A172 (cell line): ENCODE measurements at places on chromosomes 5 and 9.

DNA sequence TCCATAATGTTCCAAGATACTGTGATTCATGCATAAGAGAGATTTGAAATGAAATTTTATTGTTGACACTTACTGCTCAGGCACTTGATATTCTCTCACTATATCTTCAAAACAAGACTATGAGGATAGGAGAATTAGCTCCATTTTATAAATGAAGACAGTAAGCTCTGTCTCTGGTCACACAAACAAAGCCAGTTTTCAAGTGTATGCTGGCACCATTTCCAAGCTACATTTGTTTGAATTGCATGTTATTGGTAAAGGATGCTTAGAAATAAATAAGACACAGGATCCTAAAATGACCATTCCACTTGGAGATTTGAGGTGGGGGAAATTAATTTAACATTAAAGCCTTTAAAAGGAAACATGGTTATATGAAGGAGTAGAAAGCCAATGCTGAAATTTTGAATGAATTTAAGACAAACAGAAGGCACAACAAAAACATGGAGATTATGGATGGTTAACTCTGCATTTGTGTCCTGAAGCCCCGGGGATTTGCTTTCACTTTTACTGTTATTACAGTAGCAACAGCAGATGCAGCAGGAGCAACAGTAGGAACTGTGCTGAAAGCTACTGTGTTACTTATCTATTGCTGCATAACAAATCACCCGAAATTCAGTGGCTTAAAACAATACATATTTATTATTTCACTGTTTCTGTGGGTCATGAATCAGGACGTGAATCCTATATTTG, 79.7 kb upstream of the ASTN2 start:
- peak; percentile 12 for DNase-seq

GRCh38 chr5:56247592-56247991, 14.5 kb upstream of the ANKRD55 start:
- no peak for DNase-seq

DNA sequence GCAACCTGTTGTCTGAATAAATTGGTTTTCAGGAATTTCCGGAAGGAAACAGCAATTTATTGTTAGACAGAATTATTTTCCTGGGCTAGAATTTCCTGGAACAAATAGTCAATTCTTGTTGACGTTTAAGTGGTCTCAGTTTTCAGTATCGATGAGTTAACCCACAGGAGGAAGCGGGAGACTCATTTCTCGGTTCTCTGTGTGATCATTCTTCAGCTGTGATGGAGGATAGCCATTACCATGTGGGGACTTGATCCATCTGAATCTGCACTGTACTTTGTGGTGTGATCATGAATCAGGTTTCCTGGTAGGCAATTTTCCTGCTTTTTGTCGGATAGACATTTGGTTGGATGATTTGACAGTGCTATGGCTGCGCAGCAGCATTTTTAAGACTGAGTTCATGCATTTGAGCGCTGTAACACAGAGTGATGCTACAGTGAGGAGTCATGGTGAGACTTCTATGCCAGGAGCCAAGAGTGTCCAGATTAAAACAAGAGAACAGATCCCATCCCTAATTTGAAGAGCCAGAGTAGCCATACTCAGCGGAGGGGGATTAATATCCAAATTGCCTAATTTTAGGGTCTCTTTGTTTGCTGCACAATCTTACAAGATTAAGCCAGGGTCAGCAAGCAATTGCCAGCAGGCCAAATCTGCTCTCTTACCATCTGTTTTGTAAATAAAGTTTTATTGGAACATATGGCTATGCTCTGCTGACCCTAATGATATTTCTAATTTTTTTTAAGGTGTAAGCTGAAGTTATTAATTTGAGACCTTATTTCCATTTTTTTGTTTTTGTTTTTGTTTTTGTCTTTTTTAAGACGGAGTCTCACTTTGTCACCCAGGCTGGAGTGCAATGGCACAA, 355.9 kb downstream of the RAB3C start:
- no peak for DNase-seq

DNA sequence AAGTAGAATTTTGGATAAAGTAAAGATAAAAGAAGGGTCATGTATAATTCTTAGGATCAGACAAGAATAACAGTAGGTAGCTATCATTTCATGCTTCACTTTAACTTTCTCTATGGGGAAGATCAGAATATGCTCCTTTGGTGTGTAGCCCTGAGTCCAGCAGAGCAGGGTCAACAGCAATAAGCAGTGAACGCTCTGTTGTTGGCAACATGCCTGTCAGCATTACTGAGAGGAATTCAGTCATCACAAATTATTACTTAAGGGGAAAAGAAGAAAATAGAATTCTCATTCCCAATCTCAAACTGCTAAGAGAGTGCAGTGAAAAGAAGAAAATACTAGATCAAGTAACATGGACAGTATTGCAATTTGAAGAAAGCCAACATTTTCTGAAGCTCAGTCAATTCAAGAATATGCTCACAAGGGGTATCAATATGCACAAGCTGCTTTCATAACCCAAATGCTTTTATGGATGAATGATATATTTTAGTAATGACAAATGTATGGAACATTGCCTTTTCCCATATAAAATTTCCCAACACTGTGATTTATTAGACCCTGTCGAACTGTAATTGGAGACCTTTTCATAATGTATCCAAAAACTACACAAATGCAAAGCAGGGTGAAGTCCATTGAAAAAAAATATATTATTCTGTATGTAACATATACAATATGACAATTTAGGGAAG, 1359.4 kb downstream of the EFNA5 start:
- no peak for DNase-seq

DNA sequence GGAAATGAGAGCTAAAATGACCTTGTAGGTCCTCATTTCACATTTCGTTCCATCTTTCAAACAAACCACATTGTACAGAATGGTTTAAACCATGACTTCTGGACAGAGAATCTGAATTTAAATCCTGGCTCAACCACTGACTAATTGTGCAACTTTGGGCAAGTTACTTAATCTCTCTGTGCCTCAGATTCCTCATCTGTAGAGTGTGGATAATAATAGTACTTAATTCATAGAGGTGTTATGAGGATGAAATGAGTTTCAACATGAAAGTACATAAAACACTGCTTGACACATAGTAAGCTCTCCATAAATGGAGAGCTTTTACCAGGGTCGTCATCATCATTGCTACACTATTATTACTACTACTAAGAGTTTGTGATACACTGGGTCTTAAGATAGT, 46.3 kb upstream of the FOXE1 start:
- DNase-seq: no peak

GRCh38 chr9:22084336-22085035, 75.4 kb upstream of the CDKN2B start:
- no peak for DNase-seq

DNA sequence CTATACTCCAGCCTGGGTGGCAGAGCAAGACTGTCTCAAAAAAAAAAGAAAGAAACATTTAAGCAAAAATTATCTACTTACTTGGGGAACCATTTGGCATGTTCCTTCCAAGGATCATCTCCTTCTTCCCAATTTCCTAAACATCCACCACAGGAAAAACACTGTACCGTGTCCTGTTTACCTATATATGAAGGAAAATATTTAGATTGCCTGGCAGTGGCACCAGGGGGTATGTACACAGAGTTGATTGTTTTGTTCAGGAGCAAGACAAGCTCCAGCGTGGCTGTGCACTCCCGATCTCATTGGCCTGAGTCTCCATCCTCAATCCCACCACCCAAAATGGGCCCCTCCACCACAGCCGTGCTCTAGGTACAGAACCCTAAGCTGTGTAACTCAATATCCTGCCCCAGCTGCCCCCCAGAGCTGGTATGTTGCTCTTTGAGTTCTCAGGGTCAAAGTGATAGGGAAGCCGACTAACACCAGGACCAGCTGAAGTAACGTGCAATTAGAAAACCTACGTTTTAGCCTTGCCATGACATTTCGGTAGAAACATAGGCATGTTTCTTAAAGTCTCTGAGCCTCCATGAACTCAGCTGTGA, 13.8 kb downstream of the NAIP start:
- no peak for DNase-seq

DNA sequence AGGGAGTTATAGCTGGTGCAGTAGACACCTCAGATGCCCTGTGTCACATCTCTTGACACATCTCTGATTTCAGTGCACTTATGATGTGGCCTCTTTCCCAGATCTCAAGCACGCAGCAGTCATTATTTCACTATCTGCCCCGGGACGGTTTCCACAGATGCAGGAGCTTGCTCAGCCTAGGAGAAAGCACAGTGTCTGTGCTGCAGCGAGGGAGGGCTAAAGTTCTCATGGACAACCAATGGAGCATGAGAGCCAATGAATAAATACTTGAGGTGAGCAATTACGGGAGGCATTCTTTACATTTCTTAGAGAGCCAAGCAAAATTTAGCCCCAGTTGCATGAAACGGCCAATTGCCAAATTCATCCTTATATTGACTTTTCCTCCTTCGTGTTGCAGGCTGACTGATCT, 7.4 kb upstream of the MOB3B start:
- DNase-seq: no peak

- DNase-seq: no peak
Observed at GRCh38 chr9:112338561-112338960, 5.1 kb upstream of the PTBP3 start.

- DNase-seq: no peak
Observed at GRCh38 chr5:76333571-76333970, 69.5 kb upstream of the IQGAP2 start.

- no peak for DNase-seq
Observed at GRCh38 chr5:133362438-133362837, 249.9 kb downstream of the FSTL4 start.

GRCh38 chr5:1103505-1104326, 8.1 kb downstream of the SLC12A7 start:
- no peak for DNase-seq

DNA sequence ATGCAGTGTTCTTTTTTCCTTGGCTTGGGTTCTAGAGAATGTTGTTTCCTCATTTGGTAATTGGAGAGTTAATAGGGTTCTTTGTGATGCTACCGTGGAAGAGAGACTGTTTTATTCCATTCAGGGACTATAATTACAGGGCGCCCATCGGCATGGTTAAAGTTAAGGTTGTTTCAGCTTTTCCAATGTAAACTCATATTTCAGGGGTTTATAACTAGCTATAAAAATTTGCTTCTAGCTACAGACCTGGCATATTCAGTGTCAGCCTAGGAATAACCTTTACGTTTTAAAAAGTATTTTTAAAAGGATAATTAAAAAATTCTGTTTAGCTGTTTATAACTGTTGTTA, 99.1 kb downstream of the AOPEP start:
- no peak for DNase-seq

GRCh38 chr5:33102551-33102950, 338.2 kb upstream of the TARS1 start:
- DNase-seq: no peak

DNA sequence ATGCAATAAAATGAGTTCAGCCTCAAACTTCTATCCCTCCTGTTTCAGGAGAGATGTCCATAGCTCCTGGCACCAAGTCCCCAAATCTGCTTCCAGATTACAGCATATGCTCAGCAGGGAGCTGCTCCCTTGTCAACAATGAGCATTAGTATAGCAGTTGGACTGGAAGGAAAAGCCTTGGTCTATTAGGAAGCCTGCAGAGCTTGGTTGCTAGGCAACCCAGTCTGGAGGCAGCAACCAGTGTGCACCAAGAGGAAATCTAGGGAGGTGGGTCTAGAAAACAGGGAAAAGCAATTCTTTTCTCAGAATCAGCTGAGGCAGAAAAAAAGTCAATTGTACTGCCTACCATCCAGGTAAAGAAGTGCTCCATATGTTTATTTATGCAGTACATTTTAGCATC, 229.5 kb upstream of the NMUR2 start:
- no peak for DNase-seq

DNA sequence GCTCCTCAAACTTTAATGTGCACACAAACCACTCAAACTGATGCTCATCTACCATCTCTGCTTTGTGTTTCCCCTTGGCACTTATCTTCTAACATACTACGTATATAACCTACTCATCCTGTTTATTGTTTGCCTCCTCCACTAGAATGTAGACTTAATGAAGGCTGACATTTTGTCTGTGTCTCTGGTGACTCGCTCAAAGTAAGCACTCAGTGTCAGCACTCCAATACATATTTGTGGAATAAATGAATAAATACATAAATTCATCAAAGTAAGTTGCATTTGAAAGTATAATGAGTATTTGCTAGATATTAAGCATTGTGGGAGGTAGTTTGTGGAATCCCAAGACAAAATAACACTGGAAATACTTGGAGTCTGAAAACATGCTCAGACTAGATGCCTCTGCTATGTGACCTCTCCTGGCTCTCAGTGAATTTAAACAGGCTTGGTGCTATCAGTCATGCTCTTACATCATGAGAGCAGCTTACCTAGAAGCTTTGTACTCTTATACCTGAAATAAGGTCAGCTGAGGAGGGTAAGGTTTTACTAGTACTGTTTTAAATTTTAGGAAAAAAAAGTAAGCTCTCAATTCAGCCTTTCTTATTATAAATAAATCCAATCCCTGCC, 37.0 kb upstream of the RANBP6 start:
- DNase-seq: no peak

GRCh38 chr9:70814597-70814996, 306.8 kb downstream of the TRPM3 start:
- no peak for DNase-seq

DNA sequence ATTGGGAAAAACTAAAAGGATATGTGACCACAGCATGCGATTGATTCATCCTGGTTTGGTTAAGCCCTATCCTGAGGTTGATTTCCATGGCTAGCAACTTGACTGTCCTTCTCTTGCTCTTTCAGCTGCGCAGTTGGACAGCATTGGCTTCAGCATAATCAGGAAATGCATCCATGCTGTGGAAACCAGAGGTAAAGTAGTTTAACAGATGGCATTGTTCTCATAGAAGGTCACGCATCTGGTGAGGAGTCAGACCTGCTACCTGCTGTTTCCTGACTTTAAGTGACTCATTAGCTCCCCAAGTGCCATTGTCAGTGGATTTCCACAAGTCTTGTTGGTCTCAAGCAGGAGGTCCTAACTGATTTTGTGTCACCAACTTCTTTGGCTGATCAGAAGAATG, 266.9 kb downstream of the ARHGAP26 start:
- DNase-seq: peak; percentile 81

DNA sequence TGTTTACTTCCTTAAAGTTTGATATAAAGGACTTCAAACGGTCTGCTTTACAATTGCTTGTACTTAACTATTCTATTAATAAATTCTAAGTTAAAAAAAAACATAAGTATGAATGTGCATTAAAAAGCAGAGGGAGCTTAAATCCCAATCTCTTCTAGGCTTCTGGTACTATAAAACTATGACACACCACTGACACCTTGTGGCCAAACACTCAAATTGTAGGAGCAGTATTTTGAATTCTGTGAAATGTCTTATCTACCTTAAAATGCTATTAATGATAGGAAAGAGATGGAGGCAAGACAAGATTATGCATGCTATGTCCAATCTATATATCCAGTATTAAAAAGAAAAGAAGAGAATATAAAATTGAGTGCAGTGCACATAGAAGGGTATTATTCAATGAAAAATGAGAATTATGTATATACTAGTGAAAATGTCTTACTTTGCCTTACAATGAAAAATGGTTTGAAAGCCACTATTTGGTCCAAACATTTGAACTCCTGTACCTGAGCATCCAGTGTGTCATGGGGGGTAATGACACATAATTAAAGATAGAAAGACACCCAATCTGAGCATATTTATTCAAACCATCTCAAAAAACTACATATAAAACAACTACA, 87.6 kb downstream of the ERP44 start:
- peak; percentile 58 for DNase-seq

- DNase-seq: no peak
Observed at GRCh38 chr5:68372161-68372560, 156.6 kb downstream of the PIK3R1 start.

GRCh38 chr5:75670577-75670976, 46.7 kb downstream of the POC5 start:
- no peak for DNase-seq
